ENCODE measurements at places on chromosomes 2 and 18. TPM values are rescaled to one million over a fixed set of nuclear protein-coding genes. Genes with fewer than 3 reads are reported as not detected.
A peak's percentile ranks its signal among the peaks of the same experiment; 100 is the strongest.

DNA sequence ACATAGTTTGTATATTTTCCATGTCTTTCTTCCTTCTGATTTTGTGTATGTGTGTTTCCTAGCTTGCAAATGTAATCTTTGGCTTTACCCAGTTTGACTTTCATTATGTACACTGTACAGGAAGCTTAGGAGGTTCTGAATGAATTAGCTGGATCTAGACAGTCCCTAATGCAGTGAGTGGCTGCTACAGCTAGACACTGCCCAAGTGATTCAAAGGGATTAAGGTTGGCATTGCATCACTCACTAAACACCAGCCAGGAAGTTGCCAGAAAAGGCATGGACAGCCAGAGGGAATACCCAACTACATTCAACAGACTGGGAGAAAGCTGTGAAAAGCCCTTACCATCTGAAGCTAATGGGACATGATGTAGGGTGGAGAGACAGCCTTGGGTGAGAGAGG lies 316.0 kb upstream of the MEX3C start:
- DNase-seq = no peak

The SERPINB4 gene
- not detected for total RNA-seq

The ALPG gene
- total RNA-seq = not detected

DNA sequence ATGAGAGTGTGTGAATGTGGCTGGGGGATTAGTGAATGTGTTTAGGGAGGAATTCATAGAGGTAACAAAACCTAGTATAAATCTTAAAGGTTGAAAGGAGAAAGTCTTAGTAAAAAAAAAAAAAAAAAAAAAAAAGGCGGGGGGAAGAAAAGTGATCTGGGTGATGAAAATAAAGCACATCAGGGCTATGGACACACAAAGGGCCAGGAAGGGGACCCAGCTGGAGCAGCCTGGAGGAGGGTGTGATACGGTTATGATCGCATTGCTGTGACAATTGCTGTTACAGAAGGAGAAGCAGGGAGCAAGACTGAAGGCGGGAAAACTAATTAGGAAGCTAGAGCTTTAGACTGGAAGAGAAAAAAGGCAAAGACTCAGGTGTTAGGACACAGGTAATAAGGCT lies 85.4 kb downstream of the DLGAP1 start:
- DNase-seq = no peak

DNA sequence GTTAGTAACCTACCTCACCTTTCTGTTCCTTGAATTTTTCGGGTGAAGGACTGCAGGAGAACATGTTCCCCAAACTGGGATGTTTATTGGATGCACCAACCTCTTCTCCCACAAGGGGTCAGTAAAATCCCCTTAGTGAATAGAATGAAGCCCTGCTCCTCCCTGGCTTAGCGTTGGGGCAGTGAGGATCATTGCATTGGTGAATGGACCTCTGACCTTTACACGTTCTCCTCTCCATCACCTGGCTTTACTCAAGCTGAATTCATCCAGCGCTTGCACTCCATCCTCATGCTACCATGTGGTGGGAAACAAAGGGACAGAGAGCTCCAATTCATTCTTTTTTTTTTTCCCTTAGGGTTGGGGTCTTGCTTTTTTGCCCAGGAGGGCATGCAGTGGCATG lies 157.2 kb downstream of the MIB1 start:
- no peak for DNase-seq

The SELENOI gene
- 29.1 TPM for total RNA-seq

GRCh38 chr2:17871639-17872038 lies 6.8 kb upstream of the KCNS3 start:
- DNase-seq = no peak

GRCh38 chr18:77906103-77906892 lies 656.6 kb downstream of the GALR1 start:
- no peak for DNase-seq

GRCh38 chr2:128366713-128367511 lies 48.2 kb upstream of the HS6ST1 start:
- no peak for DNase-seq

- DNase-seq = no peak
Observed at GRCh38 chr2:219893541-219893940, 266.1 kb downstream of the SLC4A3 start.

- no peak for DNase-seq
Observed at GRCh38 chr2:44741507-44741906, 200.0 kb upstream of the SIX3 start.

The FABP1 gene
- total RNA-seq = not detected

GRCh38 chr18:6589923-6590322 lies 139.6 kb upstream of the ARHGAP28 start:
- DNase-seq = no peak

DNA sequence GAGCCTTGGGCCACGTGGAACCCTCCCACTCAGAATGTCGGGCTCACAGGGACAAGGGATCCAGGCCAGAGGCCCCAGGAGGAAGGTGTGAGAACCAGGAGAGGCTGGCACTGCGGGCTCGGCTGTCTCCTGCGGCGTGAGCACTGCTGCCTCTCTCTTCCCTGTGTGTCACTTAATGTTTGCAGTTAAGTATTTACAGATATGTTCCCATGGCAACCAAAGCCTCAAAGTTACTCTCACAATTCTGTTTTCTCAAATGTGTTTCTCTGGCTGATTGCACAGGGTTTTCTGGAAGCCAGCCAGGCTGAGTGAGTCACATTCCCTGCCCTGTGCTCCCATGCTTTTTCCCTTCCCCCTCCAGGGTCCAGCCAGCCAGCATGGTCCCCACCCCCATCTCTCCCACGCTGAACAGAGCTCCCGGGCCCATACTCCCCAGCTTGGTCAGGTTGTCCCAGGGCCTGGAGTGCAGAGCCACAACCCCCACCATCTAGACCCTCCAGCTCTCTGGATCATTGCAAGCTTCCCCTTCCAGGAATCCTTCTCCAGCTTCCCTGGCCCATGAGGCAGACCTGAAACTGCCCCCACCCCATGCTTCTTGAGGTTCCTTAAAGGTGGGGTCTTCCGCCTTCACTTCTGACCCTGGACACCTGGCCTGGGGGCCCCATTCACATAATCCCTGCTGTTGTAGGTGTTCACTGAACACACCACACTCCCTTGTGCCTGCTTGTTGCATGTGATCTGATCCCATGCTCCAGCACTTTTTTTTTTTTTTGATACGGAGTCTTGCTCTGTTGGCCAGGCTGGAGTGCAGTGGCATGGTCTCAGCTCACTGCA lies 265.9 kb downstream of the CELF4 start:
- peak; percentile 8 for DNase-seq

The DSG4 gene
- total RNA-seq = 0.16 TPM

The ZNF396 gene
- total RNA-seq = 0.45 TPM

DNA sequence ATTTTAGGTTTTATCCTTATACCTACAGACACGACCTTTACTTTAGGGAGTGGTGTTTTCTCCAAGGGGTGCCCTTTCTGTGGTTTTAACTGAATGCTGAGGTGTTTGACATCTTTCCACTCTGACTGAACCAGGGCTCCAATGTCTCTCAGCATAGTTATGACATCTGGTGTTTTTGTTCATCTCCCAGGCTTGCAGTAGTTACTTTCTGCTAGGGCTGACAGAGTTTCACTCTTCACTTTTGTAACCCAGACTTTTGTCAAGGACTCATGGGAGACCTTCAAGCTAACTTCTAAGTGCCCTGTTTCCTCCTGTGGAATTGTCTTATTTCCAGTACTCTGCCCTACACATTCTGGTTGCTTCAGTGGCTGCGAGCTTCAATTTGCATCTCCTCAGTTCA lies 103.1 kb downstream of the CCDC85A start:
- DNase-seq = no peak

DNA sequence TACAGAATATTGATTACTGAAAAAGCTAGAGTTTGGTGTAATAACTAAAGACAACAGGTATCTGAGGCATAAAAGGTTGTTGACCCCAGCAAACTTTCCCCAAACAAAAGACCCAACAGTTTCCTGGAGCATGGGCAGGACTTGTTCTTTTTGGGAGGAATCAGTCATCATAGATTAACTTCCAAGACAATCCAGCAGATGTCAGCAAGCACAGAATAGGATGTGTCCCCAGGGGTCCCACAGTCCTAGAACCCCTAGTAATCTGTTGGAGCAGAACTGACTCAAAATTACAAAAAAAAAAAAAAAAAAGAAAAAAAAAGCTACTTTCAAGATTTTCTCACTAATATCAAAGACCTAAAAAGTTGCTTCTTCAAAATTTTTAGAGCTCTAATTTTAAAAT lies 564.7 kb upstream of the SLC39A10 start:
- DNase-seq = no peak

- DNase-seq = no peak
Observed at GRCh38 chr18:69401226-69401971, 711 bp downstream of the DOK6 start.

GRCh38 chr2:24592441-24593100 lies 101.5 kb downstream of the NCOA1 start:
- no peak for DNase-seq

The DSG1 gene
- 3.9 TPM for total RNA-seq

The STAT1 gene
- 309 TPM for total RNA-seq

DNA sequence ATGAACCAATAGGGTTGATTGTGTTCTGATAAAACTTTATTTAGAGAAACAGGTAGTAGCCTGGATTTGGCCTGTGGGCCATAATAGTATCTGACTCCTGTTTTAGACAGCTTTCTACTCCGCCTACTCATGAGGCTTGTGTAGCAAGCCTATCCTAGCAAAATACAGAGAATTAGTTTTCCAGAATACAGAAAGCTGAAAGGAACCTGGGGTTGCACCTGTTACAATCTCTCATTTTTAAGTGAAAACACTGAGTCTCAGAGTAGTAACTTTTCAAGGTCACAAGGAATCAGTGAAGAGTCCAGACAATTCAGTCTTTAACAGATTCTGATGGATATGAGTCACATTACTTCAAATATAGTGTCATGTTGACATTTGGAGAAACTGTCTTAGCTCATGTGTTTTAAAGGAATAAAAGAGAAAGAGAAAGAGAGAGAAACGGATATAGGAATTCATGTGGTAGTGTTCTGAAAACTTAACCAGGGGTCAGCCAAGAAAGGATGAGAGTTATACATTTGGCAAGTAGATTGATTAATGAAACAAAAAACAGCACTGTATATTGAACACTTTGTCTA lies 17.0 kb downstream of the ARHGAP28 start:
- DNase-seq = no peak

- no peak for DNase-seq
Observed at GRCh38 chr2:141331127-141331526, 799.7 kb downstream of the LRP1B start.

The CNGA3 gene
- total RNA-seq = not detected

DNA sequence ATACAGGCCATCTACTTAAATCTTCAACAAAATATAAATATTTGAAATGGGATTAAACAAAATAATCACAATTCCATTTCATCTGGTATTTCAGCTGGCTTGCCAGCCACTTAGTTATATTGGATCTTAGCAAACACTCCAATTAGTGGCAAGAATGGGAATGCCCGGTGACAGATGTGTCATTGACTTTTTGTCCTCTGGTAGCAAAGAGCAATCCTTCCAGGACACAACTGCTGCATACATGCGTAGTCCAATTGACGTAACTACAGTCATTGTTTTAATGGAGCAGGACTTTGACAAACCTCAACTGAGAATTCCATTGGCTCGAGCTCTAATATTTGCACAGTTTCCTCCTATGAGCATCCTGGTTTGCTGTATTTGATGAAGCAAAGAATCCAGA lies 69.9 kb downstream of the RNF152 start:
- no peak for DNase-seq

DNA sequence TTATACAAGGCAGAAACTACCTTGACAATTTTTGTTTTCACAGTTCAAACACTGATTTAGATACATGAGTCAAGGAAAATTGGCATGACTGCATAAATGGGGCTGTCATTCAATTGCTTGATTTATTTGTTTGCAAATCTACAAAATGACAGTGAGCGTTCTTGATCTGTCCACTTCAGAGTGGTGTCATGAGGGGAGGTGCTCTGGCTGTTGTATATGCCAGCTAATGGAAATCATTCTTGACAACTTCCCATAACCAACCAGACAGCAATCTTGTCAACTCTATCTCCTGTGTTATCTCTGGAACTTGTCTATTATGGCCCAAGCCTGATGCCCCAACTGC lies 120.6 kb upstream of the UGP2 start:
- no peak for DNase-seq

DNA sequence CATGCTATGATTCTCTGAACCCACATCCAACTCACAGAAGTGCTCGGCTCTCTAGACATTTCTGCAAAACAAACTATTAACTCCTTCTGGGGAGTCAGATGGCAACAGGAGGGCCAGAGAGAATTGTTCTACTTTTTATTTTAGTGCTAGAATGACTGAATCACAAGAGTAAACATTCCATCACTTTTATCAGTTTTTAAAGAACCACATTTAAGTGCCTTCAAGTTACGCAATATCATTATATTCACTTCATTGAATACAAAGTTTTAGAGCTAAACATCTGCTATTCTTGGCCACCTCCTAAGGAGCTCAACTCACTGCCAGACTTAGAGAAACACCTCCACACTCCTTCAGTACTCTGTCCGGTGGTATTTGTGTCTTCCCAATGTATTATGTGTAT lies 22.4 kb downstream of the B4GALT6 start:
- no peak for DNase-seq

GRCh38 chr2:26818972-26819371 lies 29.0 kb upstream of the DPYSL5 start:
- DNase-seq = no peak

GRCh38 chr2:67489396-67489795 lies 92.3 kb downstream of the ETAA1 start:
- no peak for DNase-seq

DNA sequence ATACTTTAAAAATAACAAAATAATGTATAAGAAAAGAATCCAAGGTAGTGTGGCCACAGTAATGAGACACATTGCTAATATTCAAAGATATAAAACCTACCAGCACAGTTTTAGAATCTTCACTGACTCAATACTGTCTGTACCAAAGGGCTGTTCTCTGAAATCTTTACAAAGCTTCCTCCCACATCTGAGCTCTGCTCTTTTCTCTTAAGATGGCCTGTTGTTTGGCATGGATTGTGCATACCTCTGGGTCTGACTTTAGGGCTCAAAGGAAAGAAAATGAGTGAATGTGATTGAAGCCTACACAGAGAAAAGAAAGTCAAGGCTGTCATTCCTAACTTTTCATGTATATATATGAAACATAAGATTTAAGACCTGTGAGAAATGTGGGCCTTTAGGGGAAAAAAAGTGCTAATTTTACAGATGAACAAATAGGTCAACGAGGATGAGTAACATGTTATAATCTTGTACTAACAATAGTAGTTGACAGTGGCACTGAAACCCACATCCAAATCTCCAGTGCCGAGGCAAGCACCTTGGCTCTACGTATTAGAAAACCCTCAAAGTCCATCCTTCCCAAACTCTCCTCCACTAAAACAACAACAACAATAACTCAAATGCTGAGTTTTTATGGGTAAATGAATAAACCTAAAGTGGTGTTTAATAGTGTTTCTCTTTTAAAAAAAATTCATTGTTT lies 114.2 kb downstream of the ZNF521 start:
- DNase-seq = no peak

GRCh38 chr2:128505150-128505490 lies 186.5 kb upstream of the HS6ST1 start:
- DNase-seq = no peak

- no peak for DNase-seq
Observed at GRCh38 chr2:231909631-231910030, 16.6 kb downstream of the NPPC start.

Measured in GM12878 (cell line).